ENCODE measurements at places on chromosomes 13 and 19. TPM values are rescaled to one million over a fixed set of nuclear protein-coding genes. Genes with fewer than 3 reads are reported as not detected.

Gene CALM3
- 139 TPM for polyA plus RNA-seq

Gene MAB21L1
- not detected for polyA plus RNA-seq

Gene FARP1
- 0.01 TPM for polyA plus RNA-seq

Gene CACNG8
- polyA plus RNA-seq, result 0.04 TPM

Gene C19orf38
- 149 TPM for polyA plus RNA-seq

DNA sequence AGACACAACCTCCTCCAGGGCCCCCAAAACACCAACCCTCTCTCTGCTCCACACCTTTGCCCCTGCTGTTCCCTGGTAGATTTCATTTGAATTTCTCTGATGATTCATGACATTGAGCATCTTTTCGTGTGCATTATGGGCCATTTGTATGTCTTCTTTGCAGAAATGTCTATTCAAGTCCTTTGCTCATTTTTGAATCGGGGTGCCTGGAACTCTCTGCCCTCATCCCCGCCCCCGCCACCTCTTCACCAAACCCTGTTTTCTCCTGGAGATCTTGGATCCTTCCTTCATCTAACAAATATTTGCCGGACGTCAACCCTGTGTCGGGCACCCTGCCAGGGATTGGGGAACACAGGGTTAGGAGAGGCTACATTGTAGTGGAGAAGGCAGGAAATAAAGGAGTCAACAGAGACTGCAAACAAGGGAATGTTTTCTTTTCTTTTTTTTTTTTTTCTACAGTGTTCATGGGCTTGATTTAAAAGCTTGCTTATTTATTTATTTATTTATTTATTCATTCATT, 25.5 kb upstream of the SLC1A5 start:
- DNase-seq, result no peak

GRCh38 chr13:29902632-29903305, 52.4 kb upstream of the UBL3 start:
- DNase-seq, result no peak

DNA sequence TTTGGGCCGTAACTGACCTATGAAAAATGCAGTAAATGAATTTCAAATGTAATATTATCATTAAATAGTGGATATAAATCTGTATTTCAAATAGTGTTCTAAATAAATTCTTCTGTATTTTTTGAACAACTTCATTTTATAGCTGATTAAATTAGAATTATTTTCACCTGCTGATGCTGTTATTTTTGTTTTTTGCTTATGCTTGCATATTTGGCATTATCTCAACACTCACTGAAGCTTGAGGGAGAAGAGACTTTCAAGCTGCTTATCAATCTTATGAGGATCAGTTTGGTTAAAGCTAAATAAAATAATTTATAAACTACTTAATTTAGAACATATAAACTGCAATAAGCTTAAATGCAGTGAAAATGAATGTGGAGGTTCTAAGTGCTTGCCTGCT, 251.3 kb upstream of the PCDH9 start:
- DNase-seq, result no peak

DNA sequence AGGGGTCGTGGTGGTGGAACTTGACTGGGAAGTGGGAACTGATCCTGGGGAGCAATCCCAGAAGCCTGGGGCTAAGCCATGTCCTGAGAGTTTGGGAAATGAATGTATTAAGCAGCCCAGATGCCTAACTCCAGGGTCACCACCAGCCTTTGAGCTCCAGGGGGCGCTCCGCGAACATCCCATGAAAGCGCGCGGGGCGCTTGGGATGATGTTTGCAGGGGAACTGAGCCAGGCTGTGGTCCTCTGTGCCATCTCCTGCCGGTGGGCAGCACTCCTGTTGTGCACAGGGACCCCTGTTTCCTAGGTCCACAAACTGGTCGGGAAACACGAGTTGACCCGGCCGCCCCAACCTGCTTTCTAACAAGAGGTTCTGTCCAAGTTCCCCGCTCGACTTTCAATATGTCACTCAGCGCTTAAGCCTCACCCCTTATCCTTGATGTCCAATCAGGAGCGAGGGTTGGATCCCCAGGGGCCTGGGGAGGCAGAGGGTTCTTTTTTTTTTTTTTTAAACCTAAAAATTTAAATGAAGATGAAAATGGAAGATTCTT, 14.4 kb downstream of the LEUTX start:
- DNase-seq, result peak; percentile 53

DNA sequence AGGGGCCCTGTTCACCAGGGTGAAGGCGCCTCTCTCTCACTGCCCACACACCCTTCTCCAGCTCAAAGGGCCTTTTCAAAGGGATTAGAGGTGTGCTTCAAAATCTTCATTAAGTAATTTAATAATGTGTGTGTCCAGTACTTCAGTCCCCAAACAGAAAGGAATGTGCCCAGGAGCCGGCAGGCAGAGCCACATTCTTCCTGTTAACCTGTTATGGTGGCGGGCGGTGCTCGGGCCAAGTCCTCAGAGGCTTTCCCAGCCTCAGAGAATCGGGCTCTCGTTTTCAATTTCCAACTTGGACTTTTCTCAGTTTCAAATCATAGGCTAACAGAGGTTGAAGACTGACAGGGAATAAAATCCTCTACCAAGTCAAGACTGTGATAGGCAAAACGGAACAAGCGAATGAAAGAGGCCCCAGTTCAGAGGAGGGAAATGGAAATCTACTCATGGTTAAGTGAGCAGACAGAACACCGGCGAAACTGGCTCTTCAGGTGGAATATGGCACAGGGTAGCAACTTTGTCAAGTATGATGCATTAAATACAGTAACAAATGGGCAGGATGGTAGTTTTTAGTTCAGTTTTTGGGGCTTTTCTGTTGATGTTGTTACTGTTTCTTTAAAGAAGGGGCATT, 68.6 kb downstream of the FOXO1 start:
- no peak for DNase-seq

DNA sequence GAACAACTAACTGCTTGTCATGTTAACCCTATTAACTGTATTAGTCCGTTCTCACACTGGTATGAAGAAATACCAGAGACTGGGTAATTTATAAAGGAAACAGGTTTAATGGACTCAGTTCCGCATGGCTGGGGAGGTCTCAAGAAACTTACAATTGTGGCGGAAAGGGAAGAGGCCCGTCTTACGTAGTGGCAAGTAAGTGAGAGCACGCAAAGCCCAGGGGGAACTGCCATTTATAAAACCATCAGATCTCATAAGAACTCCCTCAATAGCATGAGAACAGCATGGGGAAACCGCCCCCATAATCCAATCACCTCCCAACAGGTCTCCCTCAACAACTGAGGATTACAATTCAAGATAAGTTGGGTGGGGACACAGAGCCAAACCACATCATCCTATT, 34.7 kb downstream of the PHF11 start:
- peak; percentile 72 for DNase-seq

DNA sequence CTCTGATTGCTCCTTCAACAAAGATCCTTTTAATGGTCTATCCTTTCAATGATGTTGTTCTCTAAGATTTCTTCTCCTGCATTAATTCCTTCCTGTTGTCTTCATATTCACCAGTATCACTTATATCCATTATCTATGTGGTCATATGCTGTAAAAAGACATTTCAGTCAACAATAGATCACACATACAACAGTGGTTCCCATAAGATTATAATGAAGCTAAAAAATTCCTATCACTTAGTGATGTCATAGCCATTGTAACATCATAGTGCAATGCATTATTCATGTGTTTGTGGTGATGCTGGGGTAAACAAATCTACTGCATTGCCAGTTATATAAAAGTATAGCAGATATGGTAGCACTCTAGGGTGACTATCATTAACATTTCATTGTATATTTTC, 266.1 kb downstream of the LHFPL6 start:
- DNase-seq, result no peak

DNA sequence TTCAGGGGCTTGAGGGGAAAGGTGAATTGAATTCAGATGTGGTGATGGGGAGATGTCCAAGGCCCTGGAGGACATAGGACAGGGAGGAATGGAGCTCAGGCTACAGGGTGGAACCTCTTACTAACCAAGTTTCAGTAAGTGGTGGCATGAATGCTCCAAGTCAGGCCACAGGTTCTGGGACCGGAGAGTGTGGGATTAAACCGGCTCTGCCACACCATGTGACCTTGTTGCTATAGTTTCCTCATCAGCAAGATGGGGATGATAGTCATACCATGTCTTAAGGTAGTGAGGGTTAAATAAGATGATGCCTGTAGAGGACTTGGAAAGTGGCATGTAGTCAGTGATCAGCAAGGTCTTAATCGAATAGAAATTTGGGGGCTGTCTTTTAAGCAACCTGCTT, 16.3 kb downstream of the GPR183 start:
- DNase-seq, result no peak

- DNase-seq, result no peak
Observed at GRCh38 chr13:37616131-37616530, 17.6 kb upstream of the POSTN start.

DNA sequence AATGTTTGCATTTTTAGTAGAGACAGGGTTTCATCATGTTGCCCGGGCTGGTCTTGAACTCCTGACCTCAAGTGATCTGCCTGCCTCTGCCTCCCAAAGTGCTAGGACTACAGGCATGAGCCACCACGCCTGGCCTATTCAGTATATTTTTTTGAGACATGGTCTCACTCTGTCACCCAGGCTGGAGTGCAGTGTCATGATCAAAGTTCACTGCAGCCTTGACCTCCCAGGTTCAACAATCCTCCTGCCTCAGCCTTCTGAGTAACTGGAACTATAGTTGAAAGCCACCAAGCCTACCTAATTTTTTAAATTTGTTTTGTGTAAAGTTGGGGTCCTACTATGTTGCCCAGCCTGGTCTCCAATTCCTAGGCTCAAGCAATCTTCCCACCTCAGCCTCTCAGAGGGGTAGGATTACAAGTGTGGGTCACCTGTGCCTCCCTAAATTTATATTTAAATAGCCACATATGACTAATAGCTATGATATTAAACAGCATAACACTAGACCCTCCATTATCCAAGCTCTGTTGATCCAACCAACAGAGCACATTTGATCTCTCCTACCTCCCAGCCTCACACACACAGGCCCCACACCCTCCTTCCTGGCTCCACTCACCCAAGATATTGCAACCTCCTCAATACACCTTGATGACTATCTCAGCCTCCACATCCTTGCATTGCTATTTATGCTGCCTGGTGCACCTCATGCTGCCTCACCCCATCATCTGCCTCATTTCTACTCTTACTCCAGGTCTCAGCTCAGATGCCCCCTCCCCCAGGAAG, 2.1 kb upstream of the CEACAM19 start:
- DNase-seq, result no peak

DNA sequence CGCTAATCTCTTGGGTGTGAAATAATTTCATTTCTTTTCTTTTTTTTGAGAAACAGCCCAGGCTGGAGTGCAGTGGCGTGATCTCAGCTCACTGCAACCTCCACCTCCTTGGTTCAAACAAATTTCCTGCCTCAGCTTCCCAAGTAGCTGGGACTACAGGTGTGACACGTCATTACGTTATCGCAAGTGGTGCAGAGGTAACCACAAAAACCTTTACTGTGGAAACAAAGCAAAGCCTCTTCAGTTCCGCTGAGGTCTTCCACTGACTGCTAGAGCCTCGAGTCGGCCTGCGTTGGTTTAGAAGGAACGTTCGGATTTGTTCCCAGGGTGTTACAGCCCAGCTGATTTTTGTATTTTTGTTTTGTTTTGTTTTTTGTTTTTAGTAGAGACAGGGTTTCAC, 2.0 kb upstream of the ZNF784 start:
- DNase-seq, result no peak

DNA sequence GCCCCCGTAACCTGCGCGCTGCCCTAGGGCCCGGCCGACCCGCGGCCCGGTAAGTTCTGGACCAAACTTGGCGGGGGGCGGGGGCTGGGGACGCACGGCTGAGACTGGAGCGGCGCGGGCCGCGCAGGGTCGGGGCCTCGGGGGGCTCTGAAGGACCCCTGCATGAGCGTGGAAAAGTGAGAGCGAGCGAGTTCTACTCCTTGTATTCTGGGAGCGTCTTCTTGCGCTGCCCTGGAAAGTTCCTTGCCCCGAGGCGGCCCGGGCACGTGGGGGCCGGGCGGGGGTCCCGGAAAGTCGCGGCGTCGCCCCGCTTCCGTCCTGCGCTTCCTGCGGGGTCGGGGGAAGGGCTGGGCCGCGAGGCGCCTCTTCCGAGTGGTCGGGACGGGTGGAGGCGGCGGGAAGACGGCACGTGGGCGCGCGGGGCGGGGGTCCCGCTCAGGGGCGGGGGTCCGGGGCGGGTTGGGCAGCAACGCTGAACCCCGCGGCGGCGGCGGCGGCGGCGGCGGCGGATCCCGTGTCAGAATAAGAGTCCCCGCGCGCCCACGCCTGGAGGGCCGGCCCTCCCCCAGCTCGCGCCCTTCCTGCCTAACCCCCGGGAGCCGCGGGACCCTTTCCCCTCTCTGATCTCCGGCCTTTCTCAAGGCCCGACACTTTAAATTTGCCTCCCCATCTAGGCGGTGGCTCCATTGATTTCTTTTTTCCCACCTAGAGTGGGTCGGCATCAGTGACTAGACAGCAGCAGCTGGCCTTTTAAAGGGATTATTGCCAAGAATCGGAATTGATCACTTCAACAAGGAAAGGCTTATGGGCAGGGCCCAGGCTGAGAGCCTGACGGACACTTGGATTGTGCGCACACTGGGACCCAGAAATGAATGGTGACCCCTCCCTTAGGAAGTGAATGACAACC, 749 bp downstream of the GATAD2A start:
- DNase-seq, result no peak

- DNase-seq, result no peak
Observed at GRCh38 chr19:51946602-51947001, 19.3 kb downstream of the ZNF613 start.

DNA sequence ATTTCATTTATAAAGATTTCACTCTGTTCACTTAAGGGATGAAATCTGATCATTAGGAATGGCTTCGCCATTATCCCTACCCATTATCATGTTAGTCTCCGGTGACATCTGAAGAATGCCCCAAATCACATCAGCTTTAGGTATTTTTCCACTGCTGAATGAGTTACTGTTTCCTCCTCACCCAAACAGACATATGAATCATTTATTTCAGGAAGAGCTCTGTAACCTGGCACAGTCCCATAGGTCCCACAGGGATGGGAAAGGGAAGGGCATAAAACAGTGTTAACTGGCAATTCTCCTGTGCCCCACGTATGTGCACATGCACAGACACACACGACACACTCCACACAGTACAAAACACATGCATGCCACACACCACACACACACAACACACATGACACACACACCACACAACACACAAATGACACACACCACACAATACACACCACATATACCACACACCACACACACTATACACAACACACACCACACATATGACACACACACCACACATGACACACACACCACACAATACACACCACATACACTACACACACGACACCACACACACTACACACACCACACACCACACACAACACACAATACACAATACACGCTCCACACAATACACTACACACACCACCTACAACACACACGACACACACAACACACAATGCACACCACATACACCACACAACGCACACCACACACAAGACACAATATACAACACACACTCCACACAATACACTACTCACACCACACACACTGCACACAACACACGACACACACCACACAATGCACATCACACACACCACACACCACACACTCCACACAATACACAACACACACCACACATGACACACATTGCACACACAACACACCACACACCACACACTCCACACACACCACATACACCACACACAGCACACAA, 15.4 kb downstream of the TMEM255B start:
- DNase-seq, result no peak

- no peak for DNase-seq
Observed at GRCh38 chr13:113034451-113035212, 65.6 kb downstream of the MCF2L start.

Data from CD14-positive monocyte (primary cell).